ENCODE measurements at places on chromosomes 7 and 10. TPM values are rescaled to one million over a fixed set of nuclear protein-coding genes. Genes with fewer than 3 reads are reported as not detected.

DNA sequence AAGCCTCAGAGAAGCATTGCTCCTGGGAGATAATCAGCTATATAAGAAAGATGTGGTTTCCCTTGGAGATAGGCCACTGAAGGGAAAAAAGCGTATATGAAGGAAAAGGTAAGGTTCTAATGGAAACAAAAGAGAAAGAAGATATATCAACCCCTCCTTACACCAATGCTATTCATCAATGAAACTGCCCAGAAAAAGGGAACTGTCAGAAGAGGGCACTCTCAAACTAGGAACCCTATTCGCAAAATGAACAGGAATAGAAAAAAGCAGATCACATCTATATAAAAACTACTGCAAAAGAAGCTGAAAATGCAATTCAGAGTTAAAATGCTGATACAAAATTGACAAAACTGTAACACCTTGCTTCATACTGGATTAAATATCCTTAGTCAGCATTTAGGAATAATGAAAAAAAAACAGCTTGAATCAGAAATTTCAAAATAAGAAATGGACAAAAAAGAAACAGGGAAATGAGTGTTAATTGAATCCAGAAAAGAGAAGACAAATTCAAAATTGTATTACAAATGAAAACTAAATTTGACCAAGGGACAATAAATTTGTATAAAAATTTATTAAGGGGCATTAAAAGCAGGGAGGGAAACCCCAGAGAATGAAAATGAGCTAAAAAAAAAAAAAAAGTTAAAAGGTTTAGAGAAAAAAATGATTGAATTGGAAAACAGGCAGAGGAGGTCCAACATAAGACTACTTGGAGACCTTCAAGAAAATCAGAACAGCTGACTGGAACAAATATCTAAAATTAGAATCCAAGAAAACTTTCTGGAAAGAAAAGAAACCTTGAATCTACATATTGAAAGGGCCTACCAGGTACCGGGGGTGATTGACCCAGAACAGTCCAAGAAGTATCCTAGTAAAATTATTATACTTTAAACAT lies 17.9 kb downstream of the NHLRC2 start:
- peak; percentile 61 for DNase-seq
- no peaks in the 10 kb centered on the region for H3K27me3 ChIP-seq
- no peak overlapping the region for H3K4me3 ChIP-seq
- H3K4me1 ChIP-seq = peaks cover 13% of the 10 kb centered on the region
- peaks cover 3% of the 10 kb centered on the region for H3K36me3 ChIP-seq

DNA sequence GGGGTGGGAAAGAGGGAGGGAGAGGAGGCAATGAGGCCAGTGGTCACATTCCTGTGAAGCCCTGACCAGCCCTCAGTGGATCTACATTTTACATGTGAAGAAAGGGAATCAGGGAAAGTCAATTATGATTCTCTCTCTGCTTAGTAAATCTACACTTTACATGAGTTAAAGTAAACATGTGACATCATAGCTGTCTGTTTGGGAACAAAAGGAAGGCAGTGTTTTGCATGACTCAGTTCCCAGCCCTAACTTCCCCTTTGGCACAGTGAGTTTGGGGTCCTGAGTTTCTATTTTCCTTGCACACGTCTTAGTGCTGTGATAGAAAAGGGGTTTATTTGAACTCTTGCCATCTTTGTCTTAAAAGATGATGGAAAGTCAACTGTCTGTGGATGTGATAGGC lies 615.1 kb downstream of the SDK1 start:
- no peaks in the 10 kb centered on the region for H3K36me3 ChIP-seq
- H3K27me3 ChIP-seq = no peaks in the 10 kb centered on the region
- H3K27ac ChIP-seq = no peak overlapping the region
- no peak for DNase-seq
- H3K4me3 ChIP-seq = no peak overlapping the region
- no peaks in the 10 kb centered on the region for H3K4me1 ChIP-seq

GRCh38 chr10:127257395-127257794 lies 61.0 kb upstream of the INSYN2A start:
- H3K27ac ChIP-seq = no peak overlapping the region
- no peaks in the 10 kb centered on the region for H3K36me3 ChIP-seq
- no peak for DNase-seq
- H3K4me1 ChIP-seq = no peaks in the 10 kb centered on the region
- H3K27me3 ChIP-seq = no peaks in the 10 kb centered on the region

DNA sequence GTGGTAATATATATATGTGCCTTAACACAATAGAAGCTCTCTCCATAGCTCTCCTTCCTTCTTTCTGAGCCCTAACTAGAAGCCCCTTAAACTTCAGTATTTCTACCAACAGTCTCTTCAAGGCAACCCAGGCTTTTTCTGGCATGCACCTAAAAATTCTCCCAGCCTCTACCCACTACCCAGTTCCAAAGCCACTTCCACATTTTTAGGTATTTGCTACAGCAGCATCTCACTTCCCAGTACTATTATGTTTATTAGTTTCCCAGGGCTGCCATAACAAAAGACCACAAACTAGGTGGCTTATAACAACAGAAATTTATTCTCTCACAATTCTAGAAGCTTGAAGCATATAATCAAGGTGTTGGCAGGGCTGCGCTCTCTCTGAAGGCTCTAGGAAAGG lies 15.7 kb upstream of the TNKS2 start:
- H3K27me3 ChIP-seq = no peaks in the 10 kb centered on the region
- DNase-seq = no peak
- no peaks in the 10 kb centered on the region for H3K36me3 ChIP-seq
- H3K27ac ChIP-seq = no peak overlapping the region

Gene PLEKHS1
- not detected for total RNA-seq

Gene CAPZA2
- total RNA-seq = 102 TPM

DNA sequence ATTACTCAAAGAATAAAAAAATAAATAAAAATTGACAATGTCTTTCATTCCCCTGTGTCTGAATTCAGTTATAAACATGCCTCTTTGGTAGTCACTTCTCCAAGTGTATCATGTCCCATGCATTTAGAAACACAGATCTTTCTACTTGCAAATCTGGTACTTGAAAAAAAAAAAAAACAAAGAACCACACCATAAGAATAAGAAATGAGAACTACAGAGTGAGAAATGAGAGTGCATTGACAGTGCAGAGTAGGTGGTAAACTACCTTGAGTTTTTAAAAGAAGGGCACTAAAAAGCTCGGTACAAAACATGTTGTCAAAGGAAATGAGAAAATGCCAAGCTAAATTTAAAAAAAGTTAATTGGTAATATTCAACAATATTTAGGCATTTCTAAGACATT lies 123.0 kb downstream of the GPR85 start:
- H3K27ac ChIP-seq = no peak overlapping the region
- H3K4me1 ChIP-seq = peaks cover 3% of the 10 kb centered on the region
- no peak for DNase-seq
- H3K27me3 ChIP-seq = no peaks in the 10 kb centered on the region

- H3K27me3 ChIP-seq = no peaks in the 10 kb centered on the region
- no peak overlapping the region for H3K27ac ChIP-seq
- DNase-seq = no peak
- no peak overlapping the region for H3K4me3 ChIP-seq
- no peaks in the 10 kb centered on the region for H3K4me1 ChIP-seq
These were observed 12.5 kb upstream of the LIPK start for GRCh38 chr10:88693392-88694020.

GRCh38 chr7:44621034-44621749 lies 14.8 kb downstream of the OGDH start:
- H3K4me3 ChIP-seq = no peak overlapping the region
- H3K27me3 ChIP-seq = no peaks in the 10 kb centered on the region
- H3K36me3 ChIP-seq = peaks cover 4% of the 10 kb centered on the region
- H3K27ac ChIP-seq = no peak overlapping the region
- H3K4me1 ChIP-seq = peaks cover 16% of the 10 kb centered on the region

- H3K27ac ChIP-seq = no peak overlapping the region
- H3K36me3 ChIP-seq = no peaks in the 10 kb centered on the region
- no peaks in the 10 kb centered on the region for H3K27me3 ChIP-seq
- no peak overlapping the region for H3K4me3 ChIP-seq
- no peaks in the 10 kb centered on the region for H3K4me1 ChIP-seq
- DNase-seq = peak; percentile 44
These were observed 11.3 kb upstream of the AKR1C2 start for GRCh38 chr10:5014936-5015335.

- H3K4me1 ChIP-seq = peaks cover 4% of the 10 kb centered on the region
- no peaks in the 10 kb centered on the region for H3K27me3 ChIP-seq
- H3K4me3 ChIP-seq = no peak overlapping the region
These were observed 162.7 kb upstream of the ITGB1 start for GRCh38 chr10:33120700-33121099.

GRCh38 chr10:30490289-30491000 lies 56.5 kb downstream of the MAP3K8 start:
- peaks cover 82% of the 10 kb centered on the region for H3K4me1 ChIP-seq
- DNase-seq = peak; percentile 71
- no peaks in the 10 kb centered on the region for H3K27me3 ChIP-seq
- H3K27ac ChIP-seq = peak overlapping the region; percentile 93
- H3K4me3 ChIP-seq = peak overlapping the region; percentile 30

- no peaks in the 10 kb centered on the region for H3K27me3 ChIP-seq
- H3K4me3 ChIP-seq = no peak overlapping the region
- H3K4me1 ChIP-seq = no peaks in the 10 kb centered on the region
- DNase-seq = no peak
- H3K36me3 ChIP-seq = no peaks in the 10 kb centered on the region
- no peak overlapping the region for H3K27ac ChIP-seq
These were observed 73.1 kb downstream of the CD36 start for GRCh38 chr7:80711531-80711930.

DNA sequence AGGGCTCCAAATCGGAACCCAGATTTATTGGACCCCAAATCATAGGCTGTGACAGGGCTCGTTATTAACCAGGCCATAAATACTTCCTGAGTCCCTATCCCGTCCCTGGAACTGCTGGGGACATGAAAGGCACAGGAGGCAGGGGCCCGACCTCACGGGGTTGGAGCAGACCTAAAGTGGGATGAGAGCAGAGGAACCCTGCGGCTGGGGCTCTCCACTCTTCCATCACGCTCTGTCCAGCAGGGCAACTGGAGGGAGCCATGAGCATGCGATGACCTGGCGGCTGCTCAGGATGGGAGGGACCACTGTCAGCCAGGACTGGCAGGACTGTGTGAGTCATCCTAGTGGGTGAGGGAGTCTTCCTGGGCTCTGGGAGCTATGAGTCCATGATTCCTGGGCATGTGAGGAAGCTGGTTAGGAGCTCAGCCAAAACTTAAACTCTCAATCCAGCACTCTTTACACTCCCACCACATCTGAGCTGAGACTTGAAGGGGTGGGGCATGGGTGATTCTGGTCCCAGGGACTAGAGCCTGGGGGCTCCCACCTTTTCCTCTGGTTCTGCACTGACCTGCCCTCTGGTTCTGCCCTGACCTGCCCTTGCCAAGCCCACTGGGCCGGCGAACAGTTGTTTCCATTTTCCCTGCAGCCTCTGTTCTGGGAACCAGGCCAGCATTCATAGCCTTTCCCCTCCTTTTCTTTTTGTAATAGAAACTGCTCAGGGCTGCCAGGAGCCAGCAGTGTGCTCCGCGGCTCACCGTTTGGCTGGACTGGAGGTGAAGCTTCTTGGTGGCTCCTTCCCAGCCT lies 47.1 kb downstream of the SYPL1 start:
- no peak for DNase-seq
- H3K4me1 ChIP-seq = peaks cover 99% of the 10 kb centered on the region
- H3K27me3 ChIP-seq = no peaks in the 10 kb centered on the region
- H3K4me3 ChIP-seq = no peak overlapping the region

GRCh38 chr7:7869036-7869435 lies 99.6 kb upstream of the GLCCI1 start:
- DNase-seq = no peak
- H3K27ac ChIP-seq = no peak overlapping the region
- no peaks in the 10 kb centered on the region for H3K36me3 ChIP-seq
- H3K4me3 ChIP-seq = no peak overlapping the region
- H3K27me3 ChIP-seq = no peaks in the 10 kb centered on the region
- peaks cover 31% of the 10 kb centered on the region for H3K4me1 ChIP-seq

DNA sequence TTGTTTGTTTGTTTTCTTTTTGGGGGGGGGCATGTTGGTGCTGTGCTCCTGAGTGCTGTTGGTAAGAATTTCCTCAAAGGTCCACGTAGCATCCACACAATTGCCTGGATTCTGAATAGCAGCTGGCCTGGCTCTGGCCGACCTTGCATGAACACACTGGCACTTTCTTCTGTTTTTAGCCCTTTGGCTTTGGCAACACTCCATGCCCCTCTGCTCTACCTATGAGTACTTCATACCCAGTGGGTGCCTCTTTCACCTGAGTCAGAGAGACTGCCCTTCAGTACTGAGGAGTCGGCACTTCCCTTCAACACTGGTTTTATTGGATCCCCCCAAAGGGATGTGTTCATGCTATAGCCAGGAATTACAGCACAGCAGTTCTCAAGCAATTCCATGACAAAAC lies 7.2 kb upstream of the NPVF start:
- H3K27me3 ChIP-seq = no peaks in the 10 kb centered on the region
- no peaks in the 10 kb centered on the region for H3K36me3 ChIP-seq
- DNase-seq = no peak
- H3K27ac ChIP-seq = no peak overlapping the region

DNA sequence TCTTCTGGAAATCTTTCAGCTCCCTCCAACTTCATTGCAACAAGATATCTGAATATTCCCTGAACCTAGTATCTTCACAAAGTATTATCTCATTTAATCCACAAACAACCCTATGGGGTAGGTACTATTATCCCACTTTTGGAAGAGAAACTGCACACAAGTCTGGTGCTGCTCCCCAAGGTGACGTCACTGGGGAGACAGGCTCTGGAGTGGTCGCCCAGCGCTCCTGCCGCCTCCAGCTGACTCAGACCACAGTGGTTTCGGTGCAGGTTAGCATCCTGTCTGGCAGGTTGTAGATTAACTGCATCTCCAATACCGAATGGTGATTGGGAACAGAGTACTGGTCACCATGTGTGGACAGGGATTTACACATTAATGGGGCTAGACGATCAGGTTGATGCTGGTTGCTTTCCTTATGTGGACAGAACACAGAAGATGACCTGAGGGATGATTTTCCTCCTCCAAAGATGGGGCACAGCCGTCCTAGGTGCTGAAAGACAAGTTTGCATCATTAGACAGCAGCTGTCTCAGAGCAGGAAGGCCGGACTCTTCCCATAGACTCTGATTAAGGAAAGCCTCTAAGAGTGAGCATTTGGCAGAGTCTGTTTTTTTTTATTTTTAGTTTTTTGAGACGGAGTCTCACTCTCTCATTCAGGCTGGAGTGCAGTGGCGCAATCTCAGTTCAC lies 128.6 kb downstream of the TRRAP start:
- no peaks in the 10 kb centered on the region for H3K27me3 ChIP-seq
- peaks cover 31% of the 10 kb centered on the region for H3K36me3 ChIP-seq
- no peak for DNase-seq
- no peak overlapping the region for H3K4me3 ChIP-seq
- no peak overlapping the region for H3K27ac ChIP-seq
